ENCODE measurements at places on chromosomes 16 and 17.
A peak's percentile ranks its signal among the peaks of the same experiment; 100 is the strongest.

- DNase-seq: no peak
Observed at GRCh38 chr16:14539156-14539555, 90.9 kb downstream of the PARN start.

- DNase-seq: no peak
Observed at GRCh38 chr17:38892083-38892482, 22.2 kb downstream of the LASP1 start.

DNA sequence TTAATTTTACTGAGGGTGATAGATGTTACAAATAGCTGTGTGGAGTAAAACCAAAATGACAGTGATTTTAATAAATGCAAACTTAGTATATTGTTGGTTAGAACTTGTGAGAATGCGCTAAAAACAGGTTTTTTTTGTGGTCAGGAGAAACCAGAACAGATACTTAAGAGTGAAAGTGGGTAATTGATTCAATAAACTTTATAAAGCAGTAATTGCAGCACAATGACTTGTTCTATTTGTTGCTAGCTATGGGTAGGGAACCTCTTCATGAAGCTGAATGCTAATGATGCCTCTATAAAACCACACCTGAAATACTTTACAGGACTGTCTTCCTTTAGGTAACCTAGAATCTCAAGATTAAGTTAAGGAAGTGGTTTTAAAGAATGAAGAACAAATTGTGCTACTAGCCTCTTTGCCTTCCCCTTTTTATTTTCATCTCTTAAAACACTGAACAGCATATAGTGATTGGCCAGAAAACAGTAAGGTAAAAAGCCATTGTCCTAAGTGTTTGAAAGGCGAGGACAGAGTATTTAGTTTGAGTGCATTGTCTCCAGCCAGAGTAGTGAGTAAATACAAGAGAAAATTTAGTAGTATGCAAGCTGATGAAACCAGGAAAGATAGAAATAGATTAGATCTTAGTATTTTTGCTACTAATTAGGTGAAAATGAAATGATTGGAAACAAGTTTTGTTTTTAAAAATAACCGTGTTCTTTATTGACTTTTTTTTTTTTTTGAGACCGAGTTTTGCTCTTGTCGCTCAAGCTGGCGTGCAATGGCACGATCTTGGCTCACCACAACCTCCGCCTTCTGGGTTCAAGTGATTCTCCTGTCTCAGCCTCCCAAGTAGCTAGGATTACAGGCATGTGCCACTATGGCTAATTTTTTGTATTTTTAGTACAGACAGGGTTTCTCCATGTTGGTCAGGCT lies 6.0 kb downstream of the GGNBP2 start:
- DNase-seq: no peak

DNA sequence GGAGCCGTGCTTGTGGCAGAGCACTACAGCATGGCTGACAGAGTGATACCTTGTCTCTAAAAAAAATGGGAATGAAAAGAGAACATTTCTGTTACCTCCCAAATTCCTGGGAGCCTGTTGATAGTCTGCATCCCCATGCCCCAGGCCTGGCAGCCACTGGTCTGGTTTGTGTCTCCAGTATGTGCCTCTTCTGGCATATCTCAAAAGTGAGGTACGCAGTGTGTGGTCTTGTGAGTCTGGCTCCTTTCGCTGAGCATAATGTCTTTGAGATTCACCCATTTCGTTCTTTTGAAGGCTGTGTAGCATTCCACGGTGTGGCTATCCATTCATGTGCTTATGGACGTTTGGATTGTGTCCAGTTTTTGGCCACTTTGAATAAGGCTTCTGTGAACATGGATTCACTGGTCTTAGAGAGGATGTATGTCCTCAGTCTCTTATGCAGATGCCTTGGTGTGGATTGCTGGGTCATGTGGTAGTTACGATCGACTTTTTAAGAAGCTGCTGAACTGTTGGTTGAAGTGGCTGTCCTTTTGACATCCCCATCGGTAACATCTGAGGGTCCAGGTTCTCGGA lies 39.1 kb downstream of the PRMT7 start:
- no peak for DNase-seq

DNA sequence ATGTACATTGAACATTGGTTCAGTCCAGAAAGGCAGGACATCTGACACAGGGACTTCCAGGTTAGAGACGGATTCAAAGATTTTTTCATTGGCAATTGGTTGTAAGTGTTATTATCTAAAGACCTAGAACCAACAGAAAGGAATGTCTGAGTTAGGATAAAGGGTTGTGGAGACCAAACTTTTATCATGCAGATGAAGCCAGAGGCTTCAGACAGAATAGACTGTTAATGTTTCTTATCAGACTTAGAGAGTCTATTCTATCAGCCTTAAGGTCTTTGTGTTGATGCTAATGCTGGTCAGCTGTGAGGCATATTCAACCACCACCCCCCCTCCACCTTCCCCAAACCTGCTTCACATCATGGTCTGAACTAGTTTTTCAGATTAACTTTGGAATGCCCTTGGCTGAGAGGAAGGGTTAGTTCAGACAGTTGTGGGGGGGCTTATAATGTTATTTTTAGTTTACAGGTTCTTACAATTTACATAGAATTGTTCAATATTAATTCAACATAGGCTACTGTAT lies 2.1 kb upstream of the ITGB3 start:
- DNase-seq: no peak

GRCh38 chr17:16283705-16284104 lies 66.7 kb downstream of the PIGL start:
- no peak for DNase-seq

DNA sequence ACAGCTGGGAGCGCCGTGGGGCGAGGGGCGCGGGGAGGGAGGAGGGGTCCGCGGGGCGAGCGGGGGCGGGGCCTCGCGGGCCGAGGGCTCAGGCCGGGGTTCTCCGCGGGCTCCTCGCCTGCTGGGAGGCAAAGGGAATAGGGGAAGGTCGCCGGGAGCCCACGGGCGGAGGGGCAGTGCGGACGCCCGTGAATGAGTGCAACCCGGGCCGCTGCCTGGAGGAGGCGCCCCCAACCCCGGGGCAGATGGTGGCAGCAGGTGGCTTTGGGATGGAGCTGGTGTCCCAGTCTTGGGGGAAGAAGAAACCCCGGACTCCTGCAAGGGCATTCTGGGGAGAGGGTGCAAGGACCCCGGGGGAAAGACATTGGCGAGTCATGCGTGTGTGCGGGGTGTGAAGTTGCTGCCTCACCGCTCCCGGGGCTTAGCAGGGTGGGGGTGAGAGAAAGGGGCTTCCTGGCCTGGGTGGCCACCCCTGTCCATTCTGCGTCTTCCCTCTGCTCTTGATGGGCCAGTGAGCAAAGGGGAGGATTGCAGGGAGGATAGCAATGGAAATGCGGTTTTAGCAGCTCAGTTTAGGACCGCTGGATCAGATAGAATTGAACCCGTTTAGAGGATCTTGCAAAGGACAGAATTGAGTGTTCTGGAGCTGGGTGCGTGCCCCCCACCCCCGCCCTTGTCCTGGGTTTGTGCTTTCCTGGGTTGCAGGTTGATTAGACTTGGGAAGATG lies 526 bp downstream of the KIAA0513 start:
- no peak for DNase-seq

GRCh38 chr16:81796035-81796434 lies 16.9 kb downstream of the PLCG2 start:
- DNase-seq: no peak

DNA sequence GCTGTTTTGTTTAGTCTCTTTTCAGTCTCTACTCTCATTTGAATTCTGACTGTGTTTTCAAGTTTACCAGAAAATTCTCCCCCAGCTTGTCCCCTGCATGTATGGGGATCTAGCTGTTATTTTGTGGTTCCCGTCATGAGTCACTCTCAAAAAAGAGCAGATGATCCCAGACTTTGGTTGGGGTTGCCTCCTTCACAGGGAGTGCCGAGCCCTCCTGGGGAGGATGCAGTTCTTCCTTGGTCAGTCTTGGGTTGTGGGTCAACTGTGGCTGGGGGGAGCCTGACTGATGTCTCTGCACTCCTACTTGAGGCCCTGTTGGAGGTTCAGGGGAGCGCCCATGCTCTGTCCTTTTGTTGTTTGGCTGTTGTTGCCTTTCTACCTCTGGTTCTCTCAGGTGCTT lies 37.7 kb downstream of the EPN2 start:
- no peak for DNase-seq

GRCh38 chr16:9840761-9841665 lies 341.2 kb downstream of the GRIN2A start:
- no peak for DNase-seq

DNA sequence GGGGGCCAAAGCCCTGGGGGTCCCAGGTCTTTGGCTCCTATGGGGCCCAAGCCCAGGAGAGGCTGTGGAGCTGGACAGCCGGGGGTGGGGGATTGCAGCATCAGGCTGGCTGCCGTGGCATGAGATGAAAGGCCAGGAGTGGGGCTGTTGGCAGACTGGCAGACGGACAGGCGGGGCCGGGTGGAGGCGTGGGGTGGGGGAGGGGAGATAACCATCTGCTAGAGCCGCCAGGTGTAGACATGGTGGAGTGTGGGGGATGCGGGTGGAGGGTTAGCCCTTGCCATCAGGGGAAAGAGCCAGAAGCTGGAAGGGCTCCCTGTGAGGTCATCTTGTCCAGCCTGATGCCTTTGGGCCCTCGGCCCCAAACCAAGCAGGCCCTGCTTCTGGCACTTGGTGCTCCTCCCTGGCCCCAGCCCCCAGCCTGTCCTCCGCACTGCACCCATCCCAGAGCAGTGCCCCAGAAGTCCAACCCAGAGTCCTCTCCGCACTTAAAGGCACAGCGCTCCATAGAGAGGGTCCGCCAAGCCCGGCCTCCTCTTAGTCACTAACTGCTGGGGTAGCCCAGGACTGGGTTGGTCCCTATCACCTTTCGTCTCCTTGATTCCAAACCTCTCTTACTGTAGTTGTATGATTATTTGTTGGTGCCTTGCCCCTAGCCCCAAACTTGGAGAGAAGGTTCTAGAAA lies 33.3 kb upstream of the DLX4 start:
- no peak for DNase-seq

DNA sequence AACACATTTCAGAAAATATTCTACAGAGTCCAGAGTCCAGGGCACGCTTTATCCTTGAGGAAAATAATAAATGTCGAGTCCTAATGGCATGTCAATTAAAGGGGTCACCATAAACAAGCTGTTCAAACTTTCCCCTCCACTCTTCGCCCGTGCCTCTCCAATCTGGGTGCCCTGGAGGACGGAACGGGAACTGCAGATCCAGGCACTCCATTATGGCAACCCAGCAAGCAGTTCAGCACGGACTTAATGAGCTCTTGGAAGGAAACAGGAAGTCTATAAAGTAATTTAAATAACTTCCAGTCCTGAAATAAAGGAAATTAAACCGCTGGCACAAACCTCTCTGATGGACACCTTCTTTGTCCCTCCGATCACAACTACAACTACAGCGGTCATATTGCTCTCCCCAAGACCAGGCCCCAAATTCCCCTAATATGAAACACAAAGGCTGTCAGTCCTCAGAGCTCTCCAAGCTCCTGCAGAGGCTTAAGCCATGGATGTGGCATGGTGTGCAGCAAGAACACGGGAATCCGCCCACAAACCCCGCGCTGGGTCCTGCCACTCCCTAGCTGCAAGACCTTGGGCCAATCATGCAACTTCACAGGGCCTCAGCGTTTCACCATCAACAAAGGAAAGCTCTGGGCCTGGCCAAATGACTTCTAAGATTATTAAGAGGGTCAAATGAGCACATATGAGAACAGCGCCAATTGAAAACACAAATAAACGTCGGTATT lies 52.6 kb downstream of the ZFHX3 start:
- DNase-seq: peak; percentile 34

DNA sequence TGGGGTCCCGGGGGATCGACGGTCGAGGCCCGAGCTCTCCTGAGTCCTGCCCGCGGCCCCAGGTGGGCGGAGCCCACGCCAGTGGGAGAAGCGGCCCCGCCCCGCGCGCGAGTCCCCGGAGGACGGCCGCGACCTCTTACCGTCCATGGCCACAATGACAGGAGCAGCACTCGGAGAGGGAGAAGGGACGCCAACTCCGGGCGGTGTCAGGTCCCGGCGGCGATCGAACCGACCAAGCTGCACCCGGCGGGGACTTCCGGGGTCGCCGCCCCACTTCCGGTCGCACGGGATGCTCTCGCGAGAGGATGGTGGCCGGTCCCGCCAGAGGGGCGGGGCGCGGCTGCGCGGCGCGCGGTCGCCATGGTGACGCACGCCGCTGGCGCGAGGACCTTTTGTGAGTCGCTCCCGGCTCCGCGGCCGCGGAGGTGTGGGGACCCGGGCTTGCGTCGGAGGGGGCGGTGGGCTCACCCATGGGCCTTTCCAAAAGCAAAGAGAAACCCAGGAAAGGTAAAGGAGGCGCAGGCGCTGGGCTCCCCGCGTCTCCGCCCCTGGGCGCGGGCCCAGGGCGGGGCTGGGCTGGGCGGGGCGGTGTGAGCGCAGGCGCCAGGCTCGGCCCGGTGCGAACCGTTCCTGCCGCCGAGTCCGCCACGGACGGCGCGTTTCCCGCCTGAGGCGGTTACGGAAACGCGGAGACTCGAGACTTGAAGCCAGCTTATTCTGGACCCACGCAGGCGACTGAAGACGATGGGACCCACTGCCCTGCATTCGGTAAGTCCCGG lies at the start of the genes CHMP1A and SPATA33:
Gene CHMP1A, minus strand, starts transcription at position 267 of the 779 bp plus-strand sequence. Its CDS starts 120 bp downstream, at position 147.
Gene SPATA33, plus strand, starts transcription at position 395 of the 779 bp plus-strand sequence. Its CDS starts 76 bp downstream, at position 471.
- DNase-seq: peak; percentile 99

GRCh38 chr16:80862160-80862705 lies 57.8 kb upstream of the CDYL2 start:
- no peak for DNase-seq

DNA sequence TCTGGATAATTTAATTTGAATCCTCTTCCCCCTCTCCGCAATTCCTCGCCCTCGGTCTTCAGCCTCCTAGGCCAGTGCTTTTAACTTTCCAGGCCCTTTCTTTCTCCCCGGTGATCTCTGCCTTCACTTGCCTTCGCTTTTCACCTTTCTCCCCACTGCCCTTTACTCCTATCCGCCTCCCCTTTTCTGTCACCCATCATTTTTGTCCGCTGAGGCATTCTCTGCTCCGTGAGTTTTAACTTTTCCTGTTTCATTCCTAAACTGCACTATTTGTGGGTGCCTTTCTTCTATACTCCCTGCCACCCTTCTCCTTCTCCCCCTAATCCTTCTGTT lies 729 bp downstream of the LONP2 start:
- no peak for DNase-seq
